ENCODE measurements at places on chromosomes 4 and X.

DNA sequence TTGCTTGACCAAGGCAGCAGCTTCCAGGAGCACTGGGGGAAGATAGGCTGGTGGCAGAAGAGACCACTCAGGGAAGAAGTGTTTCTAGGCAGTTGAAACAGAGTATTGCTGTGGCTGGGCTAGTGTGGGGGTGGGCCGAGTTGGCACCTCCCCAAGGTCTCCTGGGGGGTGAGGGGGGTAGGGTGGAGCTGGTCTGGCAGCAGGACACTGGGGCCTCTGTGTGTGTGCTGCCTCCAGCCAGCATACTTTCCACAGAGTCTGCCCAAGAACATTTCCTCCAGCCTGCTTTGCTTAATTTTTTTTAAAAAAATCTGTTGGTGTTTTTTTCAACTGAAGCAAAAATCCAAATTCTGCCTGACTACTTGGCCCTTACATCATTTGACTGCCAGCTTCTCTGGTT lies 4.0 kb downstream of the ITIH6 start:
- DNase-seq = no peak

- no peak for DNase-seq
Measured at GRCh38 chr4:57490520-57491255, 380.5 kb upstream of the IGFBP7 start.

DNA sequence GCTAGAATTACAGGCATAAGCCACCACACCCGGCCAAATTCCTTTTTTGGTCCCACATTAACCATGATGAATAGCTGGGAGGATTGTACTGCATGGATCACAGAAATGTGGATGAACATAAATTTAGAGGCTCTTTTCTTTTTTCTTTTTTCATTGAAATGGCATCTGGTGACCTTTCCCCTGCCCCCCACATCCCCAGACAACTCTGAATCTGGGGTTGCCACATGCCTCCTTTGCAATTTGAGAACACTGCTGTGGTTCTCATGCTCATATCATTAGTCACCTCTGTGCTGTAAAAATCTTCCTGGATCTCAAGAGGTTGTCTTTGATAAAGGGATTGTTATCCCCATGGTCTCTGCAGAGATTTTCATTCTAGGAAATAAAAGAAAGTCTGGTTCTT lies 22.8 kb upstream of the FMR1NB start:
- no peak for DNase-seq

DNA sequence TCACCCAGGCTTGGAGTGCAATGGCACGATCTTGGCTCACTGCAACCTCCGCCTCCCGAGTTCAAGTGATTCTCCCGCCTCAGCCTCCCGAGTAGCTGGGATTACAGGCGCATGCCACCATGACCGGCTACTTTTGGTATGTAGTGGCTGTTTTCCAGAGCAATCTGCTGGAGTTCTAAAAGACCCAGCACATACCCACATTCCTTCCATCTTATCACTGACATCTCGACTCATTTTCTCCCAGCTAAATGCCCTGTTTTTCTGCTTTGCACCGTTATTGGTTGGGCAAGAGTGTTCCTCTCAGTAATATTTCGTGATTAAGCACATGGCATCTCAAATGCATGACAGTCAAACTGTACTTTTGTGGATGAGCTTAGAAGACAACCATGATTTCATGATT lies 53.7 kb downstream of the PRKX start:
- DNase-seq = no peak

- no peak for DNase-seq
Measured at GRCh38 chr4:384311-385010, 46.8 kb downstream of the ZNF141 start.

DNA sequence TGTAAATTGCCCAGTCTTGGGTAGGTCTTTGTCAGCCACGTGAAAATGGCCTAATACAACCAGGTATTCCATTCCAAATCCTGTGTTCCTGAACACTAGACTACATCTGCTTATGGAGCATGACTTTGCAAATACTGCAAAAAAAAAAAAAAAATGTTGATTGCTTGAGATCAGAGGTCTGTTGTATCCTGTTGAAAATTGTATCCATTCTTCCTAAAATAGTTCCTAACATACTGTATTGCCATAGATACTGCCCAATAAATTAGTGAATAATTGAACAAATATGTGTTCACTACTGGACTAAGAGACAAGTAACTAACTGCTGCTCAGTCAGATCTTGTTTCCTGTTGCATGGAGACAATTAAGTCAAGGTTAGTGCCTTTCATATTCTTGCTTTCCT lies 164.3 kb upstream of the PABPC4L start:
- DNase-seq = no peak

- DNase-seq = no peak
Measured at GRCh38 chr4:94537921-94538628, 86.3 kb downstream of the PDLIM5 start.

DNA sequence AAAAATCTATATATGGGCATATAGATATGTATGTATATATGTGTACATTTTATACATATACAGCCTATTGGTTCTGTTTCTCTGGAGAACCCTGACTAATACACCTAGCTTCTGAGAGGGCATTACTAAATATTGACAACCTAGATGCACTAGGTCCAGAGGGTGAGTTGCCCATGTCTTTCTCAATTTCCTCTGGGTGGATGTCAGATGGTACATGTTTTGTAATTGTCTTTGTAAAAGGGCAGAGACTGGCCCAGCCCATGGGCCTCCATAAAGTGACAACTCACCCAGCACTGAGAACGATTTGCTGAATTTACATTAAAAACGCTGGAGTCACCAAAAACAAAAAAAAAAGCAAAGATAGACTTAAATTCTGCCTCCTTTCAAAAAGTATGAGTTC lies 198.5 kb upstream of the FAM241A start:
- DNase-seq = no peak

DNA sequence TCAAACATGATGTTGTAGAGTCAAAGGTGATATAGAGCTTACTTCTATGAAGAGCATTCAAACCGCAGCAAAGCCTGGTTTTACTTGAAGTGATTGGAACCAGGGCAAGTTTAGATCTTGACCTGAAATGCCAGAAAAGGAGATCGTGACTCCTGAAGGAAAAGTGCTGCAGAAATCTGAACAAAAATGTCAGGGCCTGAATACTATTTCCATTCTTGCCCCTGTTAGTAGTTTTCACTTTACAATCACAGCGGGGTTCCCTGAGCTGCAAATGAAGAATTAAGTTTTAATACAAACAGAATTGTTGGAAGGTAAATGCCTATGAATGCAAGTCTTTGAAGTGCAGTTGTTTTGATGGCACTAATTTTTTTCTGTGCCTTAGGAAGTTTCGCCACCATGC lies 4.1 kb downstream of the SLIT2 start:
- DNase-seq = no peak

GRCh38 chr4:113682730-113683537 lies 78.6 kb downstream of the CAMK2D start:
- DNase-seq = peak; percentile 83

DNA sequence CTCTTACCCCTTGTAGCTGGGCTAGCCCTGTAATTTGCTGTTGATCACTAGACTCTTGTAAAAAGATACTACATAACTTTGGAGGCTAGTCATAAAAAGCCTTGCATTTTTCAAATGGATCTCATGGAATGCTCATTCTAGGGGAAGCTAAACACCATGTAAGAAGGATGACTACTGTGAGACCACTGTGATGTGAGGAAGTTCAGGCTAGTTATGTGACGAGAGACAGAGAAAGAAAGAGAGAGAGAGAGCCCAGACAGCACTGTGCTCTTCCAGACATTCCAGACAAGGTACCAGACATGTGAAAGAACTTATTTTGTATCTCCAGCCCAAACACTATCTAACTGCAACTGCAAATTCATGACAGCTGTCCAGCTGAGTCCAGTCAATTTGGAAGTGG lies 404.6 kb upstream of the PITX2 start:
- DNase-seq = no peak

DNA sequence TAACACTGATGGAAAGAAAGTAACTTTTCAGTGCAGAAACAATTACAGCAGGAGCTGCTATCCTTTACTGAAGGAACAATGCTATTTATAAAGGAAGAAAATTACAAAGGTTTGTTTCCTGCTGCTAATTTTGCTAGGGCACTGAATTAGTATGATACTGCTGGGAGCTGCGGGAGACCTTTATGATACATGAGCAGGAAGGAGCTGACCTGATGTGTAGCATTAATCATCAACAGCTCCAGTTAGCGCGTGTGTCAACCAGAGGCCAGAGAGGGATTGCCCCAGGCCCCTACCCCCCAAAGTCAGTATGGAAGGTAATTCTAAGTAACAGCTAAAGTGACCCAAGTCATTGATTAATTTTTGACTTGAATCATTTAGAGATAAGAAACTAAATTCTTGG lies 728.9 kb downstream of the PCDH18 start:
- no peak for DNase-seq

GRCh38 chrX:4484266-4484665 lies 770.8 kb upstream of the PRKX start:
- DNase-seq = no peak

DNA sequence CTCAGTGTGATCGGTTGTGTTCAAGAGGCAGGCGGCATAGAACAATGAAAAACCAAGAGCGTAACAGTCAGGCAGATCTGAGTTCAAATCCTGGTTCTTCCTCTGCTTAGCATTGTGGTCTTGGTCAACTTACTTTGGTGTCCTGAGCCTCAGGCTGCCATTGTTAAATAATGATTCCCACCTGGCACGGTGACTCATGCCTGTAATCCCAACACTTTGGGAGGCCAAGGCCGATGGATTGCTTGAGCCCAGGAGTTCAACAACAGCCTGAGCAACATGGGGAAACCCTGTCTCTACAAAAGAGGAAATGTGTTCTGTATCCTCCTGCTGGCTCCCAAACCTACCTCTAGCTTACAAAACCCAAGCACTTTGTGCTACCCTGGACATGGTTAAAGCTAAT lies 129.0 kb upstream of the STX18 start:
- DNase-seq = no peak

DNA sequence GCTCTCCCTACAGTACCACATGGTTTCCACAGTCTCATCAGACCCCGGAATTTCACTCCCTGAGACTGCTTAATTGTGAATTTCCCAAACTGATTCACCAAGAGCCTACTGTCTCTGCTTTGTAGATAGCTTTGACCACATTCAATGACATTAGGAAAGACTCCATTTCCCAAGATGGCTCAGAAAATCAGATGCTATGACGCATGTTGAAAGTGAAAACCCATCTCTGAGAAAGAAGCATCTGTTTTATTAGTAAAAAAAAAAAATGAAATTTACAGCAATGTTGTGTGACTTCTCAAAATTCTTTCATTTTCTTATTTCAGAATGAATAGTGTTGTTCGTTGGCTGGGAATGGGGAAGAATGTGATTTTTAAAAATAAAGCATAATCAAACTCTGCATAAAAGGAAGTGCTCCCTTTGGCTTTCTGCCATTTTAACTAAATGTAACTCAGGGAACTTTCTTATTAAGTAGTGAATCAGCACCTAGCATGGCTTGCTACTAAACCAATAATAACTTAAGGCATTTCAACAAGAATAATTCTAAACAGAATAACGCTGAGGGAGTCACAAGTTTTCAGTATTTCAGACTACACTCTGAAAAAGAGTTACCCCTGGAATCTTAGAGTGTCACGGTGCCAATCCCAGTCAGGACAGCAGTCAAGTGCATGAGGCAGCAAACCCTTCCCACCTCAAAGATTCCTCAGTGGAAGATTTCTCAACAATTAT lies 97.4 kb upstream of the MYOZ2 start:
- DNase-seq = peak; percentile 2

- no peak for DNase-seq
Measured at GRCh38 chr4:29717287-29718057, 1002.7 kb upstream of the PCDH7 start.

GRCh38 chr4:56727150-56727549 lies 46.1 kb upstream of the HOPX start:
- no peak for DNase-seq

- DNase-seq = no peak
Measured at GRCh38 chr4:25031077-25031621, 403 bp upstream of the LGI2 start.

DNA sequence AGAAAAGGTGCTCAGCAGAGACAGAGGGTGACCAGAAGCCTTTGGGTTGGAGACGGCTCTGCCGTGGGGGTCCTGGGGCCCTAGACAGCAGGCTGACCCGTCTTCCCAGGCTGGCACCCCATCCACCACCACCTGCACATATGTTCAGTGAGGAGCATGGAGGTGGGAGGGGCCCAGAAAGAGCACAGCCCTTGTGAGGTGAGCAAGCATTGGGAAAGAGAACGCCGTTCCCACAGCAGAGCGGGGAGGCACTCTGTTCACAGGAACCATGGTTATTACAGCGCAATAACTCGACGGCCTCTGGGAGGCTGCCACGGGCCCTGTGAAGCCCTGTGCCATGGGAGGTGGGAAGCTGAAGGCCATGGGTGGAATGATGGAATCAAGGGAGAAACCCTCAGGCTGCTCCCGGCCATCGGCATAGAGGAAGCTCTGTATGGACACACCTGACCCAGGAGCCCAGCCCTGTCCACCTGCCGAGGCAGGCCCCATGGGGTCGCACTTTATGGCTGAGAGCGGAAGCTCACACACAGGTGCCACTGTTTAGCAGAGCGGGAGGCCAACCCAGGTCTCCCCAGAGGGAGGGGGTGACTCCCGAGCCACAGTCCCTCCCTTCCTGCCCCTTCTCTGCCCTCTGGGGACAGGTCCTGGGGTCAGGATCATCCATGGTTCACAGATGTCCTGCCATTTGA lies 93.5 kb upstream of the AFAP1 start:
- no peak for DNase-seq

DNA sequence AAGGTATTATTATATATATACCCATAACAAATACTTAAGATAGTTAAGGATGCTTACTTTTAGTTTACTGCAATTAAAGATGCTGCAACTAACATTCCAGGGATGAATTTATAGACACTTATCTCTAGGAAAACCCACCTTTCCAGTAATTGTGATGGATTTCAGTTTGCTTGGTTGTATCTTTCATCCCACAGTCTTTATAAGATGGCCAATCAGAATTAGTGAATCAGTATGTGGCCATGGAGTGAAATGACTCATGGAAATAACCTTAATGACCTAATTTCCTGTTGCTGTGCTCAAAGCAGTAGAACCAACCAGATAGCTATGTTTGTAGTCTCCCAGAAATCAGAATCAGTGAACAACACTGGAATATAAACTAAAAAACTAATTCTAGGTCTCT lies 26.4 kb downstream of the MOSPD2 start:
- DNase-seq = no peak

GRCh38 chr4:76784237-76784636 lies 113.7 kb downstream of the SOWAHB start:
- DNase-seq = no peak

GRCh38 chr4:69239557-69240168 lies 25.1 kb upstream of the UGT2B11 start:
- no peak for DNase-seq

All from activated T-cell treated with anti-CD3 and anti-CD28 coated beads, Interleukin-2, amount 50 U/mL, for 72 hours (primary cell).